IMR-90 (cell line): ENCODE measurements at places on chromosomes 1 and 21. TPM values are rescaled to one million over a fixed set of nuclear protein-coding genes. Genes with fewer than 3 reads are reported as not detected.

RPE65 gene
- total RNA-seq: under 0.01 TPM in 1 of 2 replicates, not detected in the other

TMOD4 gene
- total RNA-seq: not detected in 2 replicates

C2CD4D gene
- not detected in 2 replicates for total RNA-seq

RAB7B gene
- 9.1 and 10.6 TPM in 2 replicates for total RNA-seq

OR6Y1 gene
- total RNA-seq: not detected in 2 replicates

FCRL6 gene
- total RNA-seq: not detected in 2 replicates

TMPRSS15 gene
- not detected in 2 replicates for total RNA-seq

C21orf91 gene
- 9.3 and 13.1 TPM in 2 replicates for total RNA-seq

VPS26C gene
- total RNA-seq: 30.0 and 36.6 TPM in 2 replicates

MEF2D gene
- total RNA-seq: 2.9 and 3.6 TPM in 2 replicates

AADACL4 gene
- not detected in 2 replicates for total RNA-seq

NAV1 gene
- 14.0 and 14.4 TPM in 2 replicates for total RNA-seq

MATN1 gene
- total RNA-seq: 0.56 TPM in 1 of 2 replicates, not detected in the other

TMEM79 gene
- 0.28 and 0.54 TPM in 2 replicates for total RNA-seq

MTMR11 gene
- total RNA-seq: 1.7 and 2.0 TPM in 2 replicates

FCRL5 gene
- not detected in 2 replicates for total RNA-seq

RBM11 gene
- under 0.01 and 0.18 TPM in 2 replicates for total RNA-seq

MRPL37 gene
- 111 and 132 TPM in 2 replicates for total RNA-seq
